Stimulated activated CD4-positive, alpha-beta T cell treated with anti-CD3 and anti-CD28 coated beads, Interleukin-12 subunit alpha, Interleukin-12 subunit beta, amount 100 ng/mL, for 48 hours (primary cell): ENCODE measurements at places on chromosomes 2 and 18.
A peak's percentile ranks its signal among the peaks of the same experiment; 100 is the strongest.

DNA sequence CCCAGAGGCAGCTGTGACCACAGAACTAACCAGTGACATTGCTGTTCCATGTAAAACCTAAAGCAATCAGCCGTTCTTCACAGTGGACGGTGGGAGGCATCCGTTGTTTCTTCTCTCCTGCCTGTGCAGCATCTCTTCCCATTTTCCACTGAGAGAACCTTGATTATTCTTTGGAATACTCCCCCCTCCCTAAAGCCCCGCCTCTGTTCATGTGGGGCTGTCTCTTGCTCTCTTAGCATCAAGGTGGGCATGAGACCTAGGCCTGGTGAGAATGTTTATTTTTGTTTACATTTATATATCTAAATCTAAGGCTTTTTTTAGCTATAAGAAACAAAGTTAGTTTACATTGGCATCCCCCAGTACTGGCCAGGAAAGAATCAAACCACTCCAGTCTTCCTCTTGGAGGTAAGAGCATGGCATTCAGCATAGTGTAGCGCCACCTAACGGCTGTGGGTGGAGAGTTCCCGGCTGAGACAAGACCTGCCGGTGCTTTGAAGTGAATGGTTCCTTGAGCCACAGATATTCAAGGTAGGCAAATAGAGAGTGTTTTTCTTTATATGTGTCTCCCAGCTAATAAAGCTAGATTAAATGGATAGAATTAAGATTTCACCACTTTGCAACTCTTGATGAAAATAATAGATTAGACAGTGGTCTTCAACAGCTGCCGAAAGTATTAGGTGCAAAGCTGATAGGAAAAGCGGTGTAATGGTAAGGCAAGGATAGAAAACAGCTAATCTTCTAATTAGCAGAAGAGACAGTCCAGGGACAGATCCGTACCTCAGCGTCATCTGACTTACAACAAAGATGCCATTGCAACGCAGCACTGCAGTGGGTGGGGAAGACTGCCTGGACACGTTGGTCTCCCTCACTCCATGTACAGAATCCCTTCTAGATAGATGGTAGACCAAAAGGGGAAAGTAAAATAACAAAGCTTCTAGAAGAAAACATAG is 219.6 kb upstream of the RAB12 start:
- peak; percentile 27 for DNase-seq

- DNase-seq: no peak
These were observed 108.7 kb downstream of the ANKRD44 start for GRCh38 chr2:197201874-197202273.

- no peak for DNase-seq
These were observed 2.7 kb upstream of the TMBIM1 start for GRCh38 chr2:218295029-218295428.

DNA sequence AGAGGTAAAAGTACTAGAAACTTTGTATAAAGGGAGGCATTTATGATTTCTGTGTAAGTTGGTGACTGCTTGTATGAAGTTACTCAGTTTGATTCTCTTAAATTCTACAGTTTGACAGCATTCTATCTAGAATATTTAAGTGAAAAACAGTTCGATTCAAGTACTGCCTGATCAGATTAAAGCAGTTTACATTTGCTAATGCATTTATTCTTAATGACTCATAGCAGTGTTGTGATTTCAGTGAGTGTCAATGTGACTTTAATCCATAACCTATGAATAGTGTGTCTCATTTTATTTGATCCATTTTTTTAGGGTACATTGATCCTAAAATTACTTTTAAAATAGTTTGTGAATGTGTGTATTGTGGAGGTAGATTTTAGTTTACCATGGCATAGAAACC is 35.7 kb downstream of the WDR43 start:
- no peak for DNase-seq

GRCh38 chr2:144421606-144422510 is 98.1 kb downstream of the ZEB2 start:
- no peak for DNase-seq

GRCh38 chr2:102951249-102951648 is 189.4 kb downstream of the TMEM182 start:
- no peak for DNase-seq

GRCh38 chr18:13366962-13367892 is 148.7 kb downstream of the LDLRAD4 start:
- DNase-seq: no peak

DNA sequence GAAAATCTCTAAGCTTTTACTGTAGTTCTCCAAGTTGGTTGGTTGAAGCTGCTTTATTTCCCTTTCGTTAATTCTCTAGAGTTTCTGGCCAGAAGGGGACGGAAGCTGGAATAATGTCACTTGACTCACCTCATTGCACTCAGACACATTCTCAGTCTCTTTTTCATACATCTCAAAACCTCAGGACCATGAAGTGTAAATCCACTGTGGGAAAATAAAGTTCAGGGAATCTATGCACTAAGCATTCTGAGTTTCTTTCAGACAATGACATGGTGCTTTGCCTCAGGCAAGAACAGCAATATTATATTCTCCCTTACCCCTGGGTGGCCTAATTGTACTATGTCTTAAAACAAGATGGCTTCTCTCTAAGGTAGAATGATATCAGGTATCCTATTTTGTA is 167.8 kb downstream of the PRPF40A start:
- no peak for DNase-seq

- DNase-seq: no peak
These were observed 204.8 kb downstream of the SETBP1 start for GRCh38 chr18:44885507-44885906.

DNA sequence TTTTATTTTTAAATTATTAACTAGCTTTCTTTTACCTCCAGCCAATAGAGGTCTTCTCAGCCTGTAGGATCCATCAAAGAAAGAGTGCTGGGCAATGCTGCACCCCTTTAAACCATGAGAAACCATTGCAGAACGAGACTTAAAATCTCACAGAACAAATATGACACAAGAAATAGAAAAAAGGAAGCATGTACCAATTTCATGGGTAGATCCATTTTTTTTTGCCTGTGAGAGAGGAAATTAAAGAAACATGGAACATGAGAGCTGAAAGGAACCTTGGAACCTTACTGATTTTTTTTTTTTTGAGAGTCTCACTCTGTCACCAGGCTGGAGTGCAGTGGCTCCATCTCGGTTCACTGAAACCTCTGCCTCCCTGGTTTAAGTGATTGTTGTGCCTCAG is 14.0 kb downstream of the HRH4 start:
- no peak for DNase-seq

GRCh38 chr2:220065581-220065980 is 438.2 kb downstream of the SLC4A3 start:
- no peak for DNase-seq

DNA sequence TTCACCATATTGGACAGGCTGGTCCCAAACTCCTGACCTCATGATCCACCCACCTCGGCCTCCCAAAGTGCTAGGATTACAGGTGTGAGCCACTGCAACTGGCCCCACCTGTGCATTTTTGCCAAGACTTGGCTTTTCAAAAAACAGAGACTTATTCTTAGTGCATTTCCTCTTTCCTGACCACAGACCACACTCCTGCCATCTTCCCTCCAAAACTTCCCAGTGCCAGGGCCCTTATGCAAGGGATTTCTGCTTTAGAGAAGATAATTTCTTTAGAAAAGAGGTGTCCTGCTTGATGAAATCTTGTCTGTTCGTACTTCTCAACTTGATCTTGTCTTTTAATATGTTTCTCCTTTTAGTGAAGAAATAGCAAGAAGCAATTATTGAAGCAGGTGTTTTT is 98.8 kb upstream of the ZNF516 start:
- no peak for DNase-seq

DNA sequence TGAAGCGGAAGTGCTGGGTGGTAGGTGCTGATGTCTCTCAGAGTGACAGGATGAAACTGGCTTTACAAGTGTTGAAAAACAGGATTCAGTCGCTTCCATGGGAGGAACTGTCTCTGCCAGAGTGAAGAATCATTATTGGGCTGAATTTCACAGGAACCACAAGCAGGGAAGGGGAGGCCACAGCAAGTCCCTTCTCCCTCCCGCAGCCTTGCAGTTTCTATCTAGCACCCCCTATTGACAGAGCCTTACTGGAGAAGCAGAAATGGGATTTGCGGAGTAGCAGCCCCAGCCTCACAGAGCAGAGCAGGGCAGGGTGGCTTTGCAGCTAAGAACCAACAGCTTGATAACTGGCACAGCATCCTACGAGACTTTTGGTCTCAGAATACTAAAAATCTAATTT is 33.3 kb upstream of the RMP24 start:
- no peak for DNase-seq

GRCh38 chr2:119252186-119253113 is 28.8 kb downstream of the STEAP3 start:
- DNase-seq: no peak

GRCh38 chr18:36501100-36501499 is 203.6 kb downstream of the FHOD3 start:
- no peak for DNase-seq

DNA sequence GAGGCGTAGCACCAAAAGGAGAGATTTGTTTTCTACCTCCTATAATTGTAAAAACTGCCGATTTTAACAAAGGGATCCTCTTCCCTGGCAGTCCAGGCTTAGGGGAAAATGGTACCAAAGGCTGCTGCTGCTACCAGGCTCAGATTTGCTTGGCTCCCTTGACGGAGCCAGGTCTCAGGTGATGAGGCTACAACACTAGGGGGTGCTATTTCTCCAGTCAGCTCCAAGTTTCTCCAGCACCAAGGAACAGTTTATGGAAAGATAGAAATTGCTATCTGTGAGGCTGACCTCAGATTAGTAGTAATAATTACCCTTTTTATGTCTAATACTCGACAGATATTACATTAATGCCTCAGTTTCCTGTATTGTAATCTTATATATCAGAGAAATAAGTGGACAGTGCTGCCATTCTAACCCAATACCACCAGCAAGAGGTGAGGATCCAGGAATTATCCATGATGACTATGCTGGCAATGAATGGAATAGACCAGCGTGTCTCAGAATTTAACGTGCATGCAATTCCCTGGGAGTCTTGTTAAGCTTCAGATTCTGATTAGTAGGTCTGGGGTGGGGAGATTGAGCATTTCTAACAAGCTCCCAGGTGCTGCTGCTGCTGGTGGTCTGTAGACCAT is 111.3 kb downstream of the ESCO1 start:
- no peak for DNase-seq

GRCh38 chr2:102112692-102113665 is 29.6 kb upstream of the IL1R1 start:
- no peak for DNase-seq

- DNase-seq: no peak
These were observed 75.0 kb upstream of the NETO1 start for GRCh38 chr18:72942766-72943165.

DNA sequence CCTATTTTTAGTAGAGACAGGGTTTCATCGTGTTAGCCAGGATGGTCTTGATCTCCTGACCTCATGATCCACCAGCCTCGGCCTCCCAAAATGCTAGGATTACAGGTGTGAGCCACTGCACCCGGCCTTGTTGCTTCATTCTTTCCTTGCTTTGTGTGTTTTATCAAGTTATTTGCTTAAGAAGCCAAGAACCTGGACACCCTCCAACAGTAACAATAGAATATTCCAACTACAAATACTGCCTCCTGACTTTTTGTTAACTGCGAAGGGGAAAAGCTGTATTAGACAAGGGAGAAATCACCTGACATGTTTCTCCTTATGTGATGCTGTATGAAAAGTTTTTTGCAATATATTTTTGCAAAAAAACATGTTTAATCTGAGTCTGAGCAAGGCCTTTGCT is 297.2 kb downstream of the NCKAP5 start:
- DNase-seq: no peak

DNA sequence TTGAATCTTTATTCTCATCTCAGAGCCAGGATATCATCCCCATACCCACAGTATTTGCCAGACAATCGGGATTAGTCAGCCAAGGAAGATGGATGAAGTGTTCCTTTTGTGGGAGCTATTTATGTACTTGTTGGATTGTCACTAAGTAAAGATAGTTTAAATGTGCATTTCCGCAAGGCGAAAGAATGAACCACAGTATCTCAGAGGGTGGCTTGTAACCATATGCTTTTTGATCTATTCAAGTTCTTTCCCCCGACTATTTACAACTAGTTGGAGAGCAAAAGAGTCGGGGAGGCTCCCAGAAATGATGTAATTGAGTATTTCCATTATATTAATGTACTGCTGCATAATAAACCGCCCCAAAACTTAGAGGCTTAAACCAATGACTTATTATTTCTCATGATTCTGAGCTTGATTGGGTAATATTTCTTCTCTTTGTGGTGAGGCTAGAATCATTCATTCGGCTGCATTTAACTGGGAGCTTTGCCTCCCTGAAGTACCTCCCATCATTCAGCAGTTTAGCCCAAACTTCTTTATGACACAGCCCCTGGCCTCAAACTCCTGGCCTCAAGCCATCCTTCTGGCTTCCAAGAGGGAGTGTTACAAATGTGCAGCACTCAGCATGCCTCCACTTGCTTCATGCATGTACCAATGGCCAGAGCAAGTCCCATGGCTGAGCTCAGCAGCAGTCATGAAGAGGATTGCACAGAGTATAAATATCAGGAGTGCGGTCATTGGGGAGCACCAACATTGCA is 423.7 kb downstream of the METTL4 start:
- DNase-seq: no peak

- no peak for DNase-seq
These were observed 99.8 kb upstream of the SH3BP4 start for GRCh38 chr2:234852035-234852434.

DNA sequence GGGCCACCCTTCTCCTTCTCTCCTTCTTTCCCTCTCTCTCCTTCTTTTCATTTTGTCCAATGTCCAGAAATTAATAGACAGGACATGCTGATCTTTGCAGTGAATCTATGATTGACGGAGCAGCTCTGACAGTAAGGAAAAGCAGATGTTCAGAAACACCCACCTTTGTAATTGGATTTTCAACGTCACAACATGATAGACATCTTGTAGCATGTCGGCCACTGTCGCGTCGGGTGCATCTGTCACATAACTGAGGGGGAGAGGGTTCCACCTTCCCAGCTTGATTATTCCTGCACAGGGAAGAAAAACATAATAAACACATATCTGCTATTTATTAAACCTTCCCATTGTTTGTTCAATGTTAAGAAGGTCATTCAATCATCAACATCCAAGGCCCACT is 76.2 kb downstream of the SATB2 start:
- no peak for DNase-seq

DNA sequence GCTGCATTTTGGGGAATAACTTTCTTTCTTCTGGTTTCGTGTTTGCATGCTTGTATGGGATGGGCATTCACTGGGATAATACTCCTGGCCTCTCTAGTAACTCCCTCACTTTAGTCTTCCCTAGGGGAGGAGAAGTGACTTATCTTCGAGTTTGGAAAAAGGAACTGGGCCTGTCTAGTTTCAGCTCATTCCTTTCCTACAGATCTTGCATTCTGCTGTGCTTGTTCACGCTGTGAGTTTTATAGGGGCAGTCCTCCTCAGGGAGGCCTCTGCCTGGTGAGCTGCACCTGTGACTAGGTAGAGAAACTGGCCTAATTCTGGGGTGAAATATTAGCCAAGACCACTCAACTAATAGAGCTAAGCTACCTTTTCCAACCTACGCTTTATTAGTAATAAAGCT is 50.9 kb downstream of the PHLPP1 start:
- DNase-seq: no peak

DNA sequence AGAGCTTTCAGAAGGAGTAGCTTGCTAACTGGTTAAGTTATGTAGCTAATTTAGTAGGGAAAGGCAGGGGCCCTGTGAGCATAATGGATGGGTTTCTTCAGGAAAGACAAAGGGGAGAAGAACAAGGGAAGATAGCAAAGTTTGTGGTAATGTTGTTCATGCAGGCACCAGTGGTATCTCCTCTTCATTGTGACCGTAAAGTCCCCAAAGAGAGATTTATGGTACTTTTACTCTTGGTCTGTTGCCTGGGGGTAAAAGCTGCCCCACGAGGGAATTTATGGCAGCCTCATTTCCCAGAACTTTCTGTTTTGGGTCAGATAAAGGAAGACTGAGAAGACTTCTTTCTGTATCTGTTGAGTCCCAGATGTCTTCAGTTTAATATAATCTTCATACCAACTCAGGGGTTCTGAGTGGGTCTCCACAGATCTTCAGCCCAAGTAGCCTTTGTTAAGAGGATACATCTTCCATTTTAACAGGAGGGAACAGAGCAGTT is 27.5 kb downstream of the MALT1 start:
- DNase-seq: no peak
